ENCODE measurements at places on chromosomes 16 and 17.

GRCh38 chr16:54734156-54734555, 196.5 kb upstream of the IRX5 start:
- DNase-seq, result no peak

DNA sequence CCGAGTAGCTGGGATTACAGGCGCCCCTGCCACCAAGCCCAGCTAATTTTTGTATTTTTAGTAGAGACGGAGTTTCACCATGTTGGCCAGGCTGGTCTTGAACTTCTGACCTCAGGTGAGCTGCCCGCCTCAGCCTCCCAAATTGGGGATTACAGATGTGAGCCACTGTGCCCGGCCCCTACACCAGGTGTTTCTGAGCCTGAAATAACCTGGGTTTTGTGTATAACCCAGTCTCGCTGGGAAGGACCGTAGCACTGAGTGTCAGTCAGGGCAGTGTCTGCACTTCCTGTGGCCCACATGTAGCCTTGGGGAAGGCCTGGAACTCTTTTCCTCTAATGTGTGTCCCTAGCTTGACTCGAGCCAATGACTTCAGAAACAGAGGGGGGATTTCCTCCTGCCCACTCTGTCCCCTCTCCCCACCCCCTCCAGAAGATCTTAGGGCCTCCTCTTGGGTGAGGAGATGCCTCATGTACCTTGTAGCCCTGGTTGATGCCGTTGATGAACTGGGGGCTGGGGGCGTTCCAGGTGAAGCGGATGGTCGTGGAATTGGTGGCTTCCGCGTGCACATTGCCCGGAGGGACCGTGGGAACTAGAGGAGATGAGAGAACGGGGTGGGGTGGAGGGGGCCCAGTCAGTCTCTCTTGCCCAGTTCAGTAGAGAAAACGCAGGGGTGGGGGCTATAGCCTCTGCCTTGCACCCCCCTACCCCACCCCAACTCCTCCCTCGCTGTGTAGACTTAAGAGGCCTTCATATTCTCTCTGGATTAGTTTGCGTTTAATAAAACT, 102.6 kb upstream of the CDC42EP4 start:
- DNase-seq, result no peak

- no peak for DNase-seq
These were observed 46.6 kb upstream of the GSG1L start for GRCh38 chr16:28110074-28110473.

GRCh38 chr16:48442379-48442778, 57.2 kb upstream of the SIAH1 start:
- no peak for DNase-seq

GRCh38 chr17:2067048-2067561, 12.2 kb downstream of the HIC1 start:
- DNase-seq, result no peak

DNA sequence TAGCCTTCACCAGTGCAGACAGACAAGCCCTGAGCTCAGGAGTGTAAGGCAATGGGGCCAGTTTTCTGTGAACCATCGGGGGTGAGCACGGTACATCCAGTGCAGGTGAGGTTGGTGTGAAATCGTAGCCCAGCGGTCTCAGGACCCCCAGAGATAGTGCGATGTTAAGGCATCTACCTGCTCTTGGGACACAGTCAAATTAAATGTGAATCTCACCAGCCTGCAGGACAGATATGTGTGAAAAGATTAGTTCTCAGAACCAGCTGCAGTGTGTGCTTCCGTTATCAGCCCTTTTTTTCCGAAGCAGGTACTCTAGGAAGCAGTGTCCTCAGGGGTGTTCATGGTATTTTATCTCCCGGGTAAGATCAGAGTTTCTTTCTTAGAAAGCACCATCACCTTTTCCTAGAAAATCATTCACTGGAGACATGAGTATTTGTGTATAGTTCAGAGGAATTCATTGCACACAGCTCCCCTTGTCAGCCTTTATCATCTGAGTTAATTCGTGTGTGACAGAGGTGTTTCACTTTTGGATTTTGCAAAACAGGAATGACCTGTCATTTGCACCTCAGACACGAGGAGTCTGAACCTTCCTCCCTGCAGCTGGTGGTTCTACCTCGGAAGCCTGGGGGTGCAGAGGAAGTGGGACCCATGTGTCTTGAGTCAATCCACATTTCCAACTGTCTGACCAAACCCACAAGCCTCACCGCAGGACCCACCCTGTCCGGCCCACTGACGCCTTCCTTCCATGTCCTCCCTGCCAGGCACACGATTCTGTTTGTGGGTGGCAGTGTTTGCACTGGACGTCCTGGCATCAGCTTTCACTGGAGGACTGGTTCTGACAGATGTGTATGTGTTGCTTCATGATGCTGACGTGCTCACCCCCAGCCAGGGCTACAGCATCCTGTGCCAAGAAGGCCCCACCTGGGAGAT, 107.8 kb downstream of the CLEC16A start:
- DNase-seq, result peak; percentile 43

DNA sequence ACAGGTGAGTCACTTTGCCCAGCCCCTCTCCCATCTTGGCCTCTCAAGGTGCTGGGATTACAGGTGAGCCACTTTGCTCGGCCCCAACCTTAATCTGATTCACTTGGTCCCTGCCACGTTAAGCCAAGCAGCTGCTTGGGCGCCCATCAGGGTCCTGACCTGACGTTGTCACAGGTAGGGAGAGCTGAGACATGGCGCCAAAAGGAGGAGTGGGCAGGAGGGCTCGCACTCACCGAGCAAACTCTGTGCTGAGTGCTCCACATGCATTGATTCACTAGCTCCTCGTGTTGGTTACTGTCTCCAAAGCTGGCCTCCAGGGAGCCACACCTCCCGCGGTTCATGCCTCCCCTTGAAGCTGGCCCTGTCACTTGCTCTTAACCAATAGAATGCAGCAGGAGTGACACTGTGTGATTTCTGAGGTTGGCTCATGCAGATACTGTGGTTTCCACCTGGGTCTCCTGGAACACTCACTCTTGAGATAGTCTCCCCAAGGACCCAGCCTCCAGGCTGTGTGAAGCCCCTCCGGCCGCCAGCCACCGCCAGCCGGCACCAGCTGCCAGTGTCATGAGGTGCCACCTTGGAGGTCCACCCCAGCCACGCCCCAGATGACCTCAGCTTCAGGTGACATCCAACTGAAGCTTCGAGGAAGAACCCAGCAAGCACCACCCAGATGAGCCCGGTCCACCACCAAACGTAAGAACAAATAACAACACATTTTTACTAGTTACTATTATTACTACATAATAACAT, 223.0 kb downstream of the GSG1L start:
- DNase-seq, result no peak

GRCh38 chr17:81332118-81332834, 37.2 kb upstream of the SLC38A10 start:
- DNase-seq, result no peak

DNA sequence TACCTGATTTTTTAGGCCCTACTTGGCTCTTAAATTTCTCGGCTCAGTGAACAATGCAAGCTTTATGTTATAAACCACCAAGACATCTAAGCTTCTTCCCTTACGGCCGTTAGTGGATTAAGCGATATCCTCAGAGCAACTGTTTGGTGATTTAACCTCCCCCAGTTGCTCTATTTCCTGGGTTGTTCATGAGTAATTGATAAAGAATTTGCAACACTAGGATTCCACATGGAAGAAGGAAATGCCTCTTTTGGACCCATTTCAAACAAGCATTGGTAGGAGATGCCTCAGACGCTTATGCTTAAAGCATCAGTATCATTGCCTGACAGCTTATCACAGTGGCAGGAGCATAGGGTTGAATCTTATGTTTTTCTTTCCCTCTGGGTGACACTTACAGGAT, 65.3 kb downstream of the RBFOX1 start:
- no peak for DNase-seq

DNA sequence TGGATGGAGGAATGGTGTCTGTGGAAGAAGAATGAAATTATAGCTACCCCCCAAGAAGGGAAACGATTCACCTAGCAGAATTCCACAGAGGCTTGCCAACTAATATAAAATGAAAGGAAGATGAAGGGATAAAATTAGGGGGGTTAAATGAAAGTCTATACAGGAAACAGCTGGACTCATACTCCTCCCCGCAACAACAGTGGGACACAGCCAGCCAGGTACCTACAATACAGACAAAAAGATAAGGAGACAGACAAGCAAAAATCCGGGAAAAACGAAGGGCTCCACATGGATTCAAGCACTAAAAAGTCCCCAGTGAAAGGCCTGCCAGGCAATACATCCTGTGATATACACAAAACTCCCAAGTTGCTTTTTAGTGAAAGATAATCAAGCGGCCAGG, 47.9 kb downstream of the CACNG1 start:
- no peak for DNase-seq

GRCh38 chr17:77720946-77721845, 237.3 kb upstream of the TNRC6C start:
- no peak for DNase-seq

GRCh38 chr17:2191785-2192184, 111.8 kb downstream of the SMG6 start:
- DNase-seq, result no peak

DNA sequence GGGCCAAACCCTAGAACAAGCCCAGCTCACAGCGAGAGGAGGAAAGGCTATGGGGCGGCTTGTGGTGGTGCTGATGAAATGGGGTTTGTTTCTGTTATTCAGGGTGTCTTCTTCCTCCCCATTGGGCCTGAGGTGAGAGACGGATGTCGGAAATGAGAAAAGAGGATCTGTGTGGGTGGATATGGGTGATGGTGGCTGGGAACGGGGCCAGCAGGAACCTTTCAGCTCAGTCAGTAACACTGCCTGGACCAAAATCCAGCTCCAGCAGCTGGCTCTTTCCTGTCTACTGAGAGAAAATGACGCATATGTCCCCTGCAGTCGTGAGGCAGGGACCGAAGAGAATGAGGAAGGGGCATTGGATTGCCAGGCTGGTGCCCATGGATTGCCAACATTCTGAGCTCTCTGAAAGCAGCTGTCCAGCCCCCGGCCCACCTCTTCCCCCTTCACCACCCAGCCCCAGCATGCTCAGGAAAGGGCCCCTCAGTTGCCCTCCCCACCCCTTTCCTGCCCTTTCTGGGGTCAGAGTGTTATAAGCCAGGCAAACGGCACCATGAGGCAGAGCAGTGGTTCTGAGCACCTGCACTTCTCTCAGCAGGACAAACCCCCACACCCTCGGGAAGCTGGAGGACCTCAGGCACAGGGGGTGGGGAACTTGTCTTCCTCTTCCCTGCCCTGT, 4.0 kb downstream of the MYH3 start:
- DNase-seq, result no peak

DNA sequence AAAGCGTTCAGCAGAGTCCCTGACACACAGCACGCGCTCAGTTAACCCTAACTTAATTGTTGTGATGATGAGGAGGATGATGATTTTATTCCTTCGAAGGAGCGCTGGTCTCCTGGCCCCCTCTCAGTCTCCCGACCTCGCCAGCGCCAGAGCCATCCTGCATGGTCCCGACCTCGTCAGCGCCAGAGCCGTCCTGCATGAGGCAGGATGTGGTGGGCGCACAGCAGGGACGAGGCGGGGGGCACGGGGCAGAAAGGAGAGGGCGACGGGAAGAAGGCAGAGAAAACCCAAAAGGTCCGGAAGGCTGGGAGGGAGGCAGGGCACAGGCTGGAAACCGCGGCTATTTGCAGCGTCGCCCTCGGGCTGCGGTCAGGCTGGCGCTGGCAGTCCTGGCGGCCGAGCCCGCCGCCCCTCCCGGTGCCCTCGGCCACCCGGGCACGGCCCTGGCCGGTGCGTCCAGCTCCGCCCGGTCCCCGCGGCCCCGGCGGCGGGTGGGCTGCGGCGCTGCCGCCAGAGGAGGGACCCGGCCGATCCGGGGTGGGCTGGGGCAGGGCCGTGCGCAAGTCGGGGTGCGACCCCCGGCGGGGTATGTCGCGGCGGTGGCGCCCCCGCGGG, 3.0 kb upstream of the TAC4 start:
- DNase-seq, result no peak

- DNase-seq, result no peak
These were observed 17.4 kb downstream of the USP22 start for GRCh38 chr17:21025451-21025850.

GRCh38 chr16:82317411-82318167, 147.6 kb upstream of the MPHOSPH6 start:
- no peak for DNase-seq

DNA sequence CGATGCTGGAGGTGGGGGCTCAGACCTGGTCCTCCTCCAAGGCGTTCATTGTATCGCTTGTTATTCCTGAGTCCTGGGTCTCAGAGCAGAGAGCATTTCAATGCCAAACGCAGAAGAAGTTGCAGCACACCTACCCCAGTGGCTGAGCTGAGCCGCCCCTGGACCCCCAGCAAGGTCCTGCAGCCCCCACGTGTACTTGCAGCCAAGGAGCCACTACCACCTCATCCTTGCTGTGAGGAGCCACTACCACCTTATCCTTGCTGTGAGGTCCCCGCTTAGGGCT, 13.5 kb downstream of the PLLP start:
- DNase-seq, result no peak

DNA sequence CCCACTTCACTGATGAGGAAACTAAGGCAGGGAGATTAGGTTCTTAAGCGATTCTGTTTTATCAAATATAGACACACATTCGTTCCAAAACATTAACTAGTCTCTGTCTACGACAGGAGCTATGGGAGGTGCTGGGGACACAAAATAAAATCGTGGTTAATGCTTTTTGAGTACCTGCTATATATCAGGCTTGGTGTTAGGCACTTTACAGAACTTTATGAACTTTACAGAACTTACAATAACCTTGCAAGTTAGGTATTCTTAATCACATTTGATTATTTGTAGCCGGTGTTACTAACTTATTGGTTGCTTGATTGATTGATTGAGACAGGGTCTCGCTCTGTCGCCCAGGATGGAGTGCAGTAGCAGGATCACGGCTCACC, 538 bp upstream of the HEATR3 start:
- no peak for DNase-seq

DNA sequence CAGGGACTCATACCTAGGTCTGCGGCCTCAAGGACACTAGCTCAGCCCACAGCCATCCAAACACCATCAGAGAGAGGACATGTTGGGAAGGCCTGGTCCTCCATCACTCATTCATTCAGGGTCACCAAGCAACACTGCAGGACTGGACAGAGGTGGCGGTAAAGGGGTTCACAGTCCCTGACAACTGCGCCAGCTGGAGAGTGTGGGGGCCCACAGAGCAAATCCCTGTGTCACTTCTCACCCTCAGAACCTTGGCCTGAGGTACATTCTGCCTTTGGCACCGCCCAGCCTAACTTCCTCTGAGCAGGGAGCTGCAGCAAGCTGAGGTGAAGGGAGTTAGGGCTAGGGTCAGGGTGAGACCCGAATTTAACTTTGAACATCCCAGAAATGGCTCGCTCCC, 106.5 kb downstream of the COPRS start:
- DNase-seq, result no peak
